Endothelial cell (in vitro differentiated cells): ENCODE measurements at places on chromosomes 13 and 19.

DNA sequence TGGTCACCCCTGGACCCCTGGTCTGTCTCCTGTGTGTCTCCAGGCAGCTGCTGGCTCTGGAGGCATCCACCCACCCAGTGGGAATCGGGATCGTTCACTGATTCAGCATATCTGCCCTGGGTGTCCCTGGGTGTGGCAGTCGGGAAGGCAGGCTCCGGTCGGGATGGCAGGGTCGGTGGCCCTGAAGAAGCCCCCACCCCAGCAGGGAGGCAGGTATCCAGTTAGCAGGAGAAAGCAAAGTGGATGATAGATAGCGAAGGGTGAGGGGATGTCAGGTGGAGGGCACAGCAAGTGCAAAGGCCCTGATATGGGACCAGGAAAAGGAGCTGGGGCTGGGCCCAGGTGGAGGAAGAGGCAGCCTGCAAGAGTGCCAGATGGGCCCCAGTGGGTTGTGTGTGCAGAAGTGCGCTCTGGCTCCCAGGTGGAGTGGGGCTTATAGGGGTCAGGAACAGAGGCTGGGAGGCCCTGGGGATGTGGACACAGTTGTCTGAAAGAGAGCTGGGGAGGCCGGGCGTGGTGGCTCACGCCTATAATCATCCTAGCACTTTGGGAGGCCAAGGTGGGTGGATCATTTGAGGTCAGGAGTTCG, 2.3 kb downstream of the SSBP4 start:
- DNase-seq: no peak

- DNase-seq: no peak
Observed at GRCh38 chr19:28134311-28134710, 1078.6 kb downstream of the UQCRFS1 start.

DNA sequence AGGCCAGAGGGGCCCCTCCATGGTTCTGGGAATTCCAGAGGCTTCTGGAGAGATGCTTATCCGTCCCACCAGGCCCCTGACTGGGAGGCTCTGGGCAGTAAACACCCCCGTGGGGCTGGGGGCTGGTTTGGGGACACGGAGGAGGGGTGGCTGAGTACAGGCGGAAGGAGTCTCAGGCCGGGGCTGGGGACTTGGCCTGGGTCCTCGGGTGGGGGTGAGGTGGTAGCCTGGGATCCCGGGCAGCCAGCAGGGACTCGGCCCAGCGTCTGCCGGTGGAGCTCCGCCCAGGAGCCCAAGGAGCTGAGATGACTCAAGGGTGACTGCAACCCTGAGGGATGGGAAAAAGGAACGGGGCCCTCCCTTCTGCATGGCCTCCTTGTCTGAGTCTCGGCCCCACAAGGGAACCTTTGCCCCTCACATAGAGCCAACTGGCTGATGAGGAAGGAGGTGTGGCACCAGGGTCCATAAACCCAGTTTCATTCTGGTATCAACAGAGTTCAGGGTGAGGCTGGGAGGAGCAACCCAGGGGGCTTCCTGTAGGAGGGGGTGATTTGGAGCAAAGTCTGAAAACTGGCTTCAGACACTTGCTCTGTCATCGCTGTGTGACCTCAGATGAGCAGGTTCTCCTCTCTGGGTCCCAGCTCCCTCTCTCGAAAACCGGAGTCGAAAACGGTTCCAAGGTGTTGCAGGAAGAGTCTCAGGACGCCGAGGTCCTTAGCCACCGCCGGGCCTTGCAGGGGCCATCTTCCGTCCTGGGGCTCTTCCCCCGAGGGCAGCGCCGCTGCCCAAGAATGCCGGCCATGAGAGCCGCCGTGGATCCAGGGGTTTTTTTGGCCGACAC, 809 bp downstream of the MISP start:
- DNase-seq: no peak

DNA sequence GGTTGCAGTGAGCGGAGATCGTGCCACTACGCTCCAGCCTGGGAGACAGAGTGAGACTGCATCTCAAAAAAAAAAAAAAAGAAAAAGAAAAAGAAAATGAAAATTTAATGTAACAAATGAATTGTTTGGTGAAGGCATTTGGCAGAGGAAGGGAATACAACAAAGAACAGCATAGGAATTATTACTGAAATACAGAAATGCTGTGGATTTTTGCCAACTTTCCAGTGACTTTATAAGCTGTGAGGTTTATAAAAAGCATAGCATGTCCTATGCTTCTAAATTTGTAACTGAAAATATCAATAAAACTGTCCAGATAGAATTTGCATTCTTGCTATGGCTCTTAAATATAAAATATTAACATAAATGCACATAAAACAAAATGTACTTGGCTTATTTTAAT, 112.9 kb upstream of the IRS2 start:
- no peak for DNase-seq

DNA sequence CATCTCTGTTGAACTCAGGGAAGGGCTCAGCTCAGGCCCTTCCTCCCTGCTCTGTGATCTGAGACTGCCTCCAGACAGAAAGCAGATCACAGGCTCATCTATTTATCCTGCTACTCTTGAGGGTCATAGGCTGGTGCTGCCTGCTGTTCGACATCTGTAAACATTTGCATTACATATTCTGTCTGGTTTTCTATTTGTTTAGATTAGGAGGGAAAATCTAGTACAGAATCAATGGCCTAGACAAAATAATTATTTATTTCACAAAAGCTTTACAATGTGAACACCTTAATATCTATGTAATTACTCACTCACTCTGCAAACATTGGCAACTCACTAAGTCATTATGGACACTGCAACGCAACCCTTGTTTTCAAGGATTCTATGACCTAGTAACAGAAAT, 43.0 kb downstream of the CEP89 start:
- no peak for DNase-seq

- peak; percentile 30 for DNase-seq
Observed at GRCh38 chr19:53947624-53948023, 15.1 kb upstream of the CACNG8 start.

- DNase-seq: no peak
Observed at GRCh38 chr19:5978606-5979552, 939 bp upstream of the RANBP3 start.
